T-helper 1 cell treated with Interleukin-12 subunit alpha and Interleukin-12 subunit beta and Interleukin-4 antibody, amounts not matched to agents 30 ng/mL and 1 ng/mL, for 36 hours (primary cell): ENCODE measurements at places on chromosomes 12 and 14. TPM values are rescaled to one million over a fixed set of nuclear protein-coding genes. Genes with fewer than 3 reads are reported as not detected.

OR6C76 gene
- not detected in 2 replicates for total RNA-seq

LGR5 gene
- total RNA-seq = not detected in 2 replicates

VDR gene
- 103 and 105 TPM in 2 replicates for total RNA-seq

HOTAIR gene
- total RNA-seq = not detected in 2 replicates

TTC8 gene
- 1.7 and 2.3 TPM in 2 replicates for total RNA-seq

WDR89 gene
- total RNA-seq = 24.2 and 25.8 TPM in 2 replicates

STAC3 gene
- 4.2 and 5.7 TPM in 2 replicates for total RNA-seq

KLHL33 gene
- 0.07 TPM in 1 of 2 replicates, not detected in the other for total RNA-seq

POC1B gene
- total RNA-seq = 32.8 and 33.1 TPM in 2 replicates

LGMN gene
- total RNA-seq = 5.0 and 5.9 TPM in 2 replicates

PPP4R4 gene
- 0.59 and 0.88 TPM in 2 replicates for total RNA-seq

BEGAIN gene
- 1.0 and 1.2 TPM in 2 replicates for total RNA-seq

SERPINA10 gene
- total RNA-seq = not detected in 2 replicates

SAMD15 gene
- 0.41 TPM in 1 of 2 replicates, not detected in the other for total RNA-seq

TAPBPL gene
- 63.1 and 72.0 TPM in 2 replicates for total RNA-seq

SERPINA1 gene
- 0.20 and 0.22 TPM in 2 replicates for total RNA-seq

JKAMP gene
- total RNA-seq = 32.7 and 40.4 TPM in 2 replicates

ERP29 gene
- 111 and 113 TPM in 2 replicates for total RNA-seq

FGF6 gene
- not detected in 2 replicates for total RNA-seq

TMTC1 gene
- total RNA-seq = 0.91 and 1.6 TPM in 2 replicates

HRK gene
- total RNA-seq = not detected in 2 replicates

TBC1D30 gene
- total RNA-seq = 0.02 and 0.15 TPM in 2 replicates

FGF23 gene
- total RNA-seq = not detected in 2 replicates

EML5 gene
- total RNA-seq = 2.4 and 3.0 TPM in 2 replicates

PSMA6 gene
- total RNA-seq = 297 TPM in 2 replicates

PLA2G1B gene
- total RNA-seq = not detected in 2 replicates

OVCH1 gene
- total RNA-seq = not detected in 2 replicates

DIO3 gene
- not detected in 2 replicates for total RNA-seq

FZD10 gene
- total RNA-seq = not detected in 2 replicates

CMA1 gene
- total RNA-seq = not detected in 2 replicates

ALKBH2 gene
- 17.0 and 18.6 TPM in 2 replicates for total RNA-seq

LRRC10 gene
- total RNA-seq = not detected in 2 replicates

KLHDC1 gene
- total RNA-seq = 2.0 and 2.5 TPM in 2 replicates

GRIP1 gene
- not detected in 2 replicates for total RNA-seq

SLC5A8 gene
- total RNA-seq = not detected in 2 replicates

PPFIA2 gene
- not detected in 2 replicates for total RNA-seq

PMEL gene
- total RNA-seq = not detected in 2 replicates

EXOC3L4 gene
- not detected in 2 replicates for total RNA-seq

CIROP gene
- total RNA-seq = not detected in 2 replicates

FBXO21 gene
- total RNA-seq = 27.1 and 27.2 TPM in 2 replicates

SLC6A15 gene
- not detected in 2 replicates for total RNA-seq

MORN3 gene
- total RNA-seq = 2.4 and 2.7 TPM in 2 replicates
